ENCODE measurements at places on chromosomes 1 and 21.

- peak; percentile 14 for DNase-seq
Observed at GRCh38 chr1:173297798-173298391, 90.8 kb upstream of the TNFSF4 start.

DNA sequence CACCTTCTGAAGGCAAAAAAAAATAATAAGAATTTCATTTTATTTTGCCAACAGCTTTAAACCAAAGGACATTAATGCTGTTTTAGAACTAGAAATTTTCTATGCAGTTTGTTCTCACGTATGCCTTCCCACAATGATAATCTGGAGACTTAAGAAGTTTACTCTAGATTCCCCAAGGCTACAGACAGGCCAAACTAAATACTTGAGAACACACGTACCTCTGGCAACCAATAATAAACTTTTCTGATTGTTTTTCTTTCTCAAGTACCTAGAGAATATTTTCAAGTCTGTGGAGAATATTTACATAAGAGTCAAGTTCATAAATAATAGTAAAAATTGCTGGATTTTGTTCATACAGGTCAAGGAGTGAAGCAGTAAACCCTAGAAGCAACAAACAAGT is 15.9 kb downstream of the CLDN8 start:
- DNase-seq: no peak

- DNase-seq: no peak
Observed at GRCh38 chr1:47621483-47621882, 183.6 kb downstream of the FOXD2 start.

GRCh38 chr21:44418876-44419230 is 36.5 kb upstream of the LRRC3 start:
- no peak for DNase-seq

DNA sequence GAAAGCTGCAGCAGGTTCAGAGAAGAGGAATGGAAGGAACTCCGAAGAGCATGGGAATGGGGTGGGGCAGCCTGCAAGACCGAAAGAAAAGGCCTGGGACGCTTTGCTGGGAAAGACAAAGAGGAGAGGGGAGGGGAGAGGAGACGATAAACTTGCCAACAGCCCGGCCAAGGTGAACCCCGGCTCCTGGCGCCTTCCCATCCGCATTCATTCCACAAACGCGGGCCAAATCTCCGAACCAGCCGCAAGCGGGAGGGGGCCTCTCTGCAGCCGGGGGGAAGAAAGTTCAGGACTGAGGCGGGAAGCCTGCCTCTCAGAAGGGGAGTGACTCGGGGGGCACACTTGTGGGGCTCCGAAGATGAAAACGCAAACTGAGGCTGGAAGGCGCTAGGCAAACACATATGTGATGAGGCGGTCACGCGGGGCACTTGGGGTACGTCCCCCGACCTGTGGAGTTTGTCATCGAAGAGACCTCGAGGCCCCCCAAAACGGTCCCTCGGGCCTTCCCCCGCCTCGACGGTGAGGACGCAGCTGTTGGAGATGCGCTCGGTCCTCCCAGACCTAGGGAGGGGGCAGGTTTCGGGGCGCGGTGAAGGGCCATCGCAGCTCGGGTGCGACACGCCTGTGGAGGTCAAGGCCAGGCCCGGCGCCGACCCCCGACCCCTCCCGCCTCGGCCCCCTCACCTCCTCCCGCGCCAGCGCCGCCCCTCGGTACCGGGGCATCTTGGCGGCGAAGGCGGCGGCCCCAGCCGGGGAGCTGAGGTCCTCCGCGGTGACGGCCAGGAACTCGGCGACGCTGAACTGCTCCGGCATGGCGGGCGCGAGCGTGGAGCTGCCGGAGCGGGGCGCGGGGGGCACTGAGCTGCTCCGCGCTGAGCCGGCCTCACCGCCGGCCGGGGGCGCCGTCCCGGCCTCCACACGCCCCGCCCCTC is at the start of gene ASAP3:
Gene ASAP3 (minus strand): TSS at position 859 of the 932 bp plus-strand sequence. CDS start 46 bp downstream, at position 813.
- DNase-seq: no peak

- DNase-seq: no peak
Observed at GRCh38 chr1:43405219-43405875, 15.6 kb downstream of the SZT2 start.

DNA sequence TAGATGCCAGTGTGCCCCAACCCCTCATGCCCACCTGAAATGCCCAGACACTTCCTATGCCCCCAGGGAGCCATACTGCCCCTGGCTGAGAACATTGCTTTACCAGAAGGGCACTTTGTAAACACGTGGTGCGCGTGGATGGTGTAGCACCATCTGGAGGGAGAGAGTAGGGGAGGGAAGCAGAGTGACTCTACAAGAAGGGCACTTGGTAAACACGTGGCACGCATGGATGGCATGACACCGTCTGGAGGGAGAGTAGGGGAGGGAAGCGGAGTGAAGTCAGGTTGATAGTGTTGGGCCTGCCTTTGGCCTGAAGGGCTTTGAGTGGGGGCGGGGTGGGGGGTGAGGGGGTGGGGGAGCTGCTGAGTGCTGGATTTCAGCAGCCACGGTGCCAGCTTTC is 324.0 kb upstream of the VAMP3 start:
- DNase-seq: no peak

DNA sequence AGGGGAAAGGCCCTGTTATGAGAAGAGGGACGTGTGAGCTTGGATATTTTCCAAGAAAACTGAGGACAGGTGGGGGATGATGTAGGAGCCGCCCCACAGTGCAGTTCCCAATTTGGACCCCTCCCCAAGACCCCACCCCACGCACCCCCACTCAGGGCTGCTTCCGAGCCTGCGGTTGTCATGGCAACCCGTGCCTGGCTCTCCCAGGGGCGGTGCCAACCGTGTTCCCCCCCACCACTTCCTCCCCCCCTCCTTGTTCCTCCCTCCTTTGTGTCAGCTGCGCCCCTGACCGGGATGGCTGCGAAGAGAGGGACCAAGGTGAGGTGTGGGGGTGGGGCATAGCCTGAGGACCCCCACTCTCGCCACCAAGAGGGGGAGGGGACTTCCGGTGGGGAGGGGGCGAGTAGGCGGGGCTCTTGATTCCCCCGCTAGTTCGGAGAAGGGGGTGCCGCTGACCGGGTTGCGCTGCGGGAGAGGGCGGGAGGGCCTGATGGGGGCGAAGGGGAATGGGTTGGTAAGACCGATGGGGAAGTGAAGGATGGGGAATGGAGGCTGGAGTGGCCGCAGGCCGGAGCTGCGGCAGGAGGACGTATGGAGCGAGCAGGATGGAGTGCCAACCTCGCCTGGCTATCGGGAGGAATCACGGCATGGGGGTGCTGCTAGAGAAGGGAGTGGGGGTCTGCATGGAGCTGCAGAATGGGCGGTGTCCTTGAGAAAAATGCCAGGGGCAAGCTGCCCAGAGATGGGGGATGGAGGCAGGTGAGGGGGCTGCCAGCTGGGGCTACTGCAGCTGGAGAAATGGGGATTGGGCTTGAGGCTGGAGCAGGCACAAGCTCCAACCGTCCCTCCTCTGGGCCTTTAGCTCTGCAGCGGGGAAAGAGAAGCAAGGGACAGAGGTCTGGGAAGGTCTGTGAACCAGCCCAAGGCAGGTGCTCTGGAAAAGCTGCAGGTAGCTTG is 953 bp downstream of the TRIM46 start:
- peak; percentile 69 for DNase-seq

DNA sequence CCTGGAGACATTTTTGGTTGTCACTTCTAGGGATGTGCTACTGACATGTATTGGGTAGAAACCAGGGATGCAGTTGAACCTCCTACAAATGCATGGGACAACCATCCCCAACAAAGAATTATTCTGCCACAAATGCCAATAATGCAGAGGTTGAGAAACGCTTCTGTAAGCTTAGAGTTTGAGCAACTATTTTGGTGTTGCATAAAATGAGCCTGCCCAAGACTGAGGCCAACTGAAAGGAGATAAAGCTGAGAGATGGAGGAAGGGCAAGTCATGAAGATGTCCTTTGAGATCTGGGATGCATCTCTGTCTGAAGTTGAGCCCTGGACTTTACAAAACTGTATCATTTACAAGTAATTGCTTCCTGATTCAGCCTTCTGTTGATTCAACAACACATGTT is 106.9 kb downstream of the KCNJ15 start:
- DNase-seq: no peak

DNA sequence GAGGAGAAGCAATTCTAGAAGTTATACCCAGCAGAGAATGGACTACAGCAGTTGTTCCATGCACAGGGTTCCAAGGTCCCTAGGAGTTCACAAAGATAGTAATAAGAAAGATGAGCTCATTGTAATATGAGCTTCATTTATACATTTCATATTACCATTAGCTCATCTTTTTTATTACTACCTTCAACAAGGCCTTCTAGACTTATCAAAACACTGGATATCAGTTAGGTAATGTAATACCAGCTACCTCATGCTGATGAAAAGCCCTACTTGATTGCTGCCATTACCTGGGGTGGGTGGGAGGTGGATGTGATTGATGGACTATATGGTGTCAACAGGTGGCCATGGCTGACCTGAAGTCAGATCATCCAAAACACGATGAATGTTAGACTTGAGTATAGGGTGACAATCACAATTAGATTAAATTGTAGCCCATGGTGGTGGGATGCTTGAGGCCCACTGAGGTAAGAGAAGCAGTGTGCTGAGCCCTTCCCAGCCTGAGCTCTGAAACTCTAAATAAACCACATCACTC is 34.1 kb downstream of the SPATA46 start:
- DNase-seq: no peak

DNA sequence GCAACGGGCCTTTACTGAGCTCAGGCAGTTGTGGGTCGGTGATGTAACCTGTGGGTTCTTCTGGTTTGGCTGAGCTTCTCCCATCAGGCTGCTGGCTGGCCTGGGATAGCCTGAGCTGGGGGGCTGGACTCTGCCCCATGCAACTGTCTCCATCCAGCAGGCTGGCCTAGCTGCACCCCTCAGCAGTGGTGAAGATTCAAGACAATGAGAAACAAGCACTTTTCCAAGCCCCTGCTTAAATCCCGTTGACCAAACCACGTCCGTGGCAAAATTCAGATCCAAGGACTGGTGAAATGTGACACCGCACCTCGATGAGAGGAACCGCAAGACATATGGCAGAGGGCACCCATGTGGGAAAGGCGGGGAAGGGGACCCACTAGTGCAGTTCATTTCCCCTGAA is 25.6 kb downstream of the PRSS38 start:
- DNase-seq: no peak

DNA sequence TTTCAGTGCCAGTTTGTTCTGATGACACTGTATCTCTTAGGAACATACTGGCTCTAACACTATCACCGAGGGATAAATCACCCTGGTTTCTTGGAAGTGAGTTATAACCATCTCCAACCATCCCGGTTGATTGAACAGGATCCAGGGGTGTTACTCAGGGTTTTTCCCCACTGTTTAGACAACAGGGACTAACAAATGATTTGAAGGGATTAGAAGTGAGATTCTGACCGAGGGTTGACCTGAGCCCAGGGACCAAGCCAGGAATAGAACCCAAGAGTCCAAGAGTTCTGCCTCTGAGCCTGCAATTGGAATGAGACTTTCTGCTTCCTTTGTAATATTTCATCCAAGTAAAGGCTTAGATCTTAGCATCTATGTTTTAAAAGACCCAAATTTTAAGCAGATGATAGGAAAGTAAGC is 154.0 kb downstream of the DHRS3 start:
- no peak for DNase-seq

DNA sequence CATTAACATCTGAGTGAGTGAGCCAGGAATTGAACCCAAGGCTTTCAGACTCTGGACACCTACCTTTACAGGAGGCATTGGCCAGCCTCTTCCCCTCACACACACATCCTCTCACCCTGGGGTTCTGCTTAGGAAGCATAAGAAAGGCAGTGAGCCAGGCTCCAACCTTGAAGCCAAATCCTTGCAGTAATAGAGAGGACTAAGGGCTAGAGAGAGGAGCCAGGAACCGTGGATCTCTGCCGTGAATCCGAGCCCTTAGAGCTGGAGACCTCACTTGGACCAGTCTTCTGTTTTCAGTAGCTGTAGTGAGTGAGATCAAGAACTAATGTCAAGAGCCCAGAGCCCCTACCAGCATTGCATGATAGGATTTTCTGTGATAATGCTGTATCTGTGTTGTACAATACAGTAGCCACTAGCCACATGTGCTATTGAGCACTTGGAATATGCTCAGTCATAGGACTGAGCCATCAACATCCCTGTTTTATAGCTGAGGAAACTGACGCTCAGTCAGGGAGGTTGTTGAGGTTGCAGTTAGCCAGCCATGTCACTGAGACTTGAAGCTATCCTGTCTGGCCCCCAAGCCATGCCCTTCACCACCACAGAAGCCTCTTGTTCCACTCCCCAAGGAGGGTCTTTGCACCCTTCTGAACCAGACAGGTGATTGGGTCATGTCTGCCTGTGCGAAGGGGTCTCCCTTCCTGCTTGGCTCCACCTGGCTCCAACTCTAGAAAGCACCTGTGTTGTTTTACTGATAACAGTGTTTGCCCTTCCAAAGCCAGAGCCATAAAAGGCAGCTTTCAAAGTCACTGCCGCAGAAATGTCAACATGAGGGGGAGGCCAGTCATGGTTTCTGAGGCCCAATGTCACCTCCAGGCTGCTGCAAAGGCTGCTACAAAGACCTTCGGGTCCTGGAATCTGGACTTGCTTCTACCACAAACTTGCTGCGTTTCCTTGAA is 101.1 kb upstream of the JUN start:
- DNase-seq: no peak

DNA sequence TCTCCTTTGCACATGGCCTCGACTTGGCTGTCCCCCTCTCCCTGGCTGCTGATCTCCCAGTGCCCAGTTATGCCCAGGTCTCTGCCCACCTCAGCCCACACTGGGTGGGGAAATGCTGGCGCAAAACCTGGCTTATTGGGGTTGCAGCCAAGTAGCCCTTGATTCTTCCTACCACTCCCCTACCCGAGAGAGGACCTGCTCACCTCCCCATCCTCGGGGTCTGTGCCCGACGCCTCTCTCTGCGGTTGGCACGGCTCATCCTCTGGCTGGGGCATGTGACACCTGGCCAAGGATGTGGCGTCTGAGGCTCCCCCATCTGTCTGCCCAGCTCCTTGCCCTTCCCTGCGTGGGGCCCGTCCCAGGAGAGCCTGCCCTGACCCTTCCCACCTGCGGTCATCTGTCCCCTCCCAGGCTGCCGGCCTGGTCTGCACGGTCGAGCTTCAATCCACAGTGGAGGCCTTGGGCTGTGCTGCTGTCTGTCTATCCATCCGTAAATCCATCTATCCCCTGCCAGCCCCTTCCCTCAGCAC is 6.5 kb upstream of the PEX10 start:
- no peak for DNase-seq

DNA sequence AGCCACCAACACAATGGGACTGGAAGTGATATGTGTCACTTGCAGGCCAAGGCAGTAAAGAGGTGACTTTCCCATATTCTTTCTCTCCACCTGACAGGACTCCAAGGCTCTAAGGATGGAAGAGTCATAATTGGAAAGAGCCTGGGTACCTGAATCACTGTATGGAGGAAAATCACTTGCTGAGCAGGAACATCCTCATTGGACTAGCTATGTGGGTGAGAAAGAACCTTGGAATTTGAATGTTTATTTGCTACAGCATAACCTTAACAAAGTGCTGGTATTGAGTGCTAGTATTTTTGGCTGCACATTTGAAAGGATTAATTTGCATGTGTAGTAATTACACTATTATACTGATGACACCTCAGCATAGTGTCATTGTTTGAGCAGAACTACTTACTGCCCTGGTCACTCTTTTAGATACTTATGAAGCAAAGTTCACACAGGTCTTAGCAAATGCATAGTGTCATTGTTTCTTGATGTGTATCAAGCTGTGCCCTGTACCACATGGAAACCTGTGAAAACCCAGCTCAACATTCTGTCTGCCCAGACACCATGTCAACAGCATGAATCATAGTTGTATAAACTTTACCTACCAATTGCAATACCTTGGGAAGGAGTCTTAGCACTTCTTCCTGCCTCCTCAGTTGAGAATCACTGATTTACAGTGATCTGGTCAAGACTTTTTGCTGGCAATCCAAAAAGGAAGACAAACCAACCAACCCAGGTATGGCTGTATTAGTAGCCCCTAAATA is 5.1 kb upstream of the S100A10 start:
- DNase-seq: no peak

- no peak for DNase-seq
Observed at GRCh38 chr1:8219530-8219929, 98.4 kb upstream of the SLC45A1 start.

All from activated CD4-positive, alpha-beta T cell treated with anti-CD3 and anti-CD28 coated beads, Interleukin-2, amount 10 ng/mL, durations not matched to agents 7 days and 5 days (primary cell).